Sciatic nerve (tissue), 2 donors: ENCODE measurements at places on chromosomes 6 and 20. TPM values are rescaled to one million over a fixed set of nuclear protein-coding genes. Genes with fewer than 3 reads are reported as not detected.
A peak's percentile ranks its signal among the peaks of the same experiment; 100 is the strongest.

GRCh38 chr20:57223648-57224489, 42.6 kb downstream of the BMP7 start:
- DNase-seq = peak; percentile 68

DNA sequence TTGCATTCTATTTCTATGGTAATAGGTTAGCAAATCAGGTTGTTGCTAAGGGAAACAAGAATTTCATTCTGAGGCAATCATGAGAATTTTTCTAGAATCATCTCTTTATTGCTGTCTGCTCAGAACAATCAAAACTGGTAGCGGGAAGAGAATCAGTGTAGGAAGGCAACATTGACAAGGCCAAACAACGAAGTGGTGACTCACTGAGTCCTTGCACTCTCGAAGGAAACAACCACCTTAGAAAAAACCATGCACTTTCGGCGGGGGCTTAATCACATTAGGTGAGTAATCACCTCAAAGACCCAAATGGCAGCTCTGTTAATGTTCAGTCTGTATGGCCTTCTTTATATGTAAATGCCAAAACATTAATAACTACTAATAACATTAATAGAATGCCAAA, 78.8 kb upstream of the MAP7 start:
- no peak for DNase-seq

DNA sequence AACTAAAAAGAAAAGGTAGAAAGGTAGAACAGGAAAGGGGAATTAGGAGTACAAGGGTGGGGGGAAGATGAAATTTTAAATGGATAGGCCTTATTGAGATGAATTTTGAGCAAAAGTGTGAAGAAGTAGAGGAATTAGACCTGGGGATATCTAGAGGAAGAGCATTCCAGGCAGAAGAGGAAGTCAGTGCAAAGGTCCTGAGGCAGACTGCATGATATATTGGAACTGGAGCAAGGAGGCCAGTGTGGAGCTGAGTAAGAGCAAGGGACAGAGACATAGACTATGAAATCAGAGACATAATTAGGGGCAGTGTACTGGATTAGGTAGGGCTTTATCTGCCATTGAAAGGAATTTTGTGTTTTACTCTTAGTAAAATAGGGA, 40.4 kb downstream of the MAPK14 start:
- no peak for DNase-seq

DNA sequence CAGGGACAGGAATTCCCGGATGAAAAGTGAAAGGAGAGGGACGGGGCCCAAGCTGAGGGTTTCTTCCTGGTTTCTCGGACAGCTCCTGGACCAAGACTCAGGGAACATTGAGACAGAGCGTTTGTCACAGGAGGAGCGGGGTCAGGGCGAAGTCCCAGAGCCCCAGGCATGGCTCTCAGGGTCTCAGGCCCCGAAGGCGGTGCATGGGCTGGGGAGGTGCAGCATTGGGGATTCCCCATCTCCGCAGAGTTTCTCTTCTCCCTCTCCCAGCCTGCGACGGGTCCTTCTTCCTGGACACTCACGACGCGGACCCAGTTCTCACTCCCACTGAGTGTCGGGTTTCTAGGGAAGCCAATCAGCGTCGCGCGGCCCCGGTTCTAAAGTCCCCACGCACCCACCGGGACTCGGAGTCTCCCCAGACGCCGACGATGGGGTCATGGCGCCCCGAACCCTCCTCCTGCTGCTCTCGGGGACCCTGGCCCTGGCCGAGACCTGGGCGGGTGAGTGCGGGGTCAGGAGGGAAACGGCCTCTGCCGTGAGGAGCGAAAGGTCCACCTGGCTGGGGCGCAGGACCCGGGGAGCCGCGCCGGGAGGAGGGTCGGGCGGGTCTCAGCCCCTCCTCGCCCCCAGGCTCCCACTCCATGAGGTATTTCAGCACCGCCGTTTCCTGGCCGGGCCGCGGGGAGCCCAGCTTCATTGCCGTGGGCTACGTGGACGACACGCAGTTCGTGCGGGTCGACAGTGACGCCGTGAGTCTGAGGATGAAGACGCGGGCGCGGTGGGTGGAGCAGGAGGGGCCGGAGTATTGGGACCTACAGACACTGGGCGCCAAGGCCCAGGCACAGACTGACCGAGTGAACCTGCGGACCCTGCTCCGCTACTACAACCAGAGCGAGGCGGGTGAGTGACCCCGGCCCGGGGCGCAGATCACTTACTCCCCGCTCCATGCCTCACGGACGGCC, 54.6 kb upstream of the POLR1H start:
- peak; percentile 65 for DNase-seq

GRCh38 chr6:16547587-16547986, 213.7 kb downstream of the ATXN1 start:
- no peak for DNase-seq

DNA sequence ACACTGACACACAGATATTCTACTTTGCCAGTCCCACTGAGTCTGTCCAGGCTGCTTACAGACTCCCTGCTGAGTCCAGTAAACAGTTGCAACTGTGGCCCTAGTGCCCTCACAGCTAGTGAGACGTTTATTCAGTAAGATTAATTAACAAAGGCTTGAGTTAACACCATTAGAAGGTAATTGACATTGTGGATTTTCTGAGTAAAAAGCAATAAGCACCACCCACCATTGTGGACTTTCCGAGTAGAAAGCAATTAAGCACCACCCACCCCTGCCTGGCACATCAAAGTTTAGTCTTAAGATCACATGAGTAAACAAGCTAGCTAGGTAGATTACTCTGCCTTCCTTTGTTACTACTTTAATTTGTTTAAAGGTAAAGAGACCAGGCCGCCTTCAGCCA, 408.6 kb upstream of the IMPG1 start:
- no peak for DNase-seq

DNA sequence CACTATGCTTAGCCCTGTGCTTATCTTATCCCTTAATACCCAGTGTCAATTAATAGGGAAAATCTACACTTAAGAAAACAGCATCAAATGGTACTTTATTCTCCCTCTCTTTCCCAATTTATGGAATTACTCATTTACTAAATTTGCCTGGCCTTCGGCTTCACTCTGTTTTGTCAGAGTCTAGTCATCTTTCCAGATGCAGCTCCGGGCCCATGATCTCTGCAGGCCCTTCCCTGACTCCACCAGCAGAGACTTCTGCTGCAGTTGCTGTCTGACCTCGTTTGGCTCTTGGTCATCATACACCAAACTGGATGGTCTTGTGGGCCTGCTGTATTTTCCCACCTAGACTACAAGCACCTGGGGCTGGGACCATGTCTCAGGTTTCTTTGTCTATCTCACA, 27.4 kb downstream of the MRS2 start:
- no peak for DNase-seq

DNA sequence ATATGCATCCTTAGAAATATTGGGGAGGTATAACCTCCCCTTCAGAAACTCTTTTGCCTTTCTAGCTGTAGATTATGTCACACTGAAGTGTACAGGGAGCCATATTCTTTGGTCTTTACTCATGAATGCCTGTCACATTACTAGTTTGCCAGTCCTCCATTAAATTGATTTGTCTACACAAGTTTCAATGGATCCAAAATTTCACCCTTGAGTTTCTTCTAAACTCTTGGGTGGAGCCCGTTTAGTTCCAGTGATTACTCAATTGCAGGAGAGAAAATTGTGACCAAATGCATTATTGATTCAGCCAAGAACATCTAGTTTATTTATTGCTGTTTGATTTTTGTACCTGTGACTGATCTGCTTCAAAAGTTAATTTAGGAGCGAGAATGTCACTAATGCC, 60.4 kb upstream of the TFB1M start:
- DNase-seq = no peak

DNA sequence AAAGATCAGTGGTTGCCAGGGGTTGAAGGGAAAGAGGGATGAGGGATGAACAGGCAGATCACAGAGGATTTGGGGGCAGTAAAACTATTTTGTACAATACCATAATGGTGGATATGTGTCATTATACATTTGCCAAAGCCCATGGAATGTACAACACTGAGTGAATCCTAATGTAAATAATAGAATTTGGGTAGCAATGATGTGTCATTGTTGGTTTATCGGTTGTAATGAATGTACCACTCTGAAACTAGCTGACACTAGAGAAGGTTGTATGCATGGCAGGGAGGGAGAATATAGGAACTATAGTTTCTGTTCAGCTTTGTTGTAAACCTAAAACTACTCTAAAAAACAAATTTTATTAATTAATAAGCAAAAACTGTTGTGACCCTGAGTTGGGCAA, 17.8 kb upstream of the ASF1A start:
- no peak for DNase-seq

DNA sequence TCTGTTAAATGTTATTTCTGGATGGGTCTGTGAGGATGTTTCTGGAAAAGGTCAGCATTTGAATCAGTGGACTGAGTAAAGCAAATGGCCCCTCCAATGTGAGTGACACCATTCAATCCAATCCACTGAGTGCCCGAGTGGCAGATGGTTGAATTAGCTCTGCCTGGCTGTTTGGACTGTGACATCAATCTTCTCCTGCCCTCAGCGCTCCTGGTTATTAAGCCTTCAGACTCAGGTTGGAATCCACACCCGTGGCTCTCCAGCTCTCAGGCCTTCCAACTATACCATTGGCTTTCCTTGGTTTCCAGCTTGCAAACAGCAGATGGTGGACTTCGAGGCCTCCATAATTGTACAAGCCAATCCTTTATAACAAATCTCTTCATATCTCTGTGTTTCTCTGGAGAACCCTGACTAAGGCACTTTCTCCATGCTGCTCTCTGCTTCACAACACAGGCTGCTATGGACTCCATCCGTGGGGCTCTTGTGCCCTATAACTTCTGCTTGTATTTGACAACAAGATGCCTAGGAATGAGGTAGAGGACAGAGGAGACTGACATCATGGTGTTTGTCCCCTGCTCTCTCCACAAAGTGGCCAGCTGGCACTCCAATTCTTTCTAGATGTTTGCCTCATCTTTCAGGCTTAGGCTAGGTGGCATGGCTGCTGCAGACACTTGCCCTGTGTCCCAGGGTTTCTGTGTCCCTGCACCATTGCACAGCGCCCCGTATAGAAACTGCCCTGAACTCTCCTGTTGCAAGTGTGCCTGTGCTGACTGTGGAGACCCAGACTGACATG, 4.8 kb upstream of the CSTL1 start:
- DNase-seq = no peak

GRCh38 chr6:162712694-162713093, 14.9 kb downstream of the PRKN start:
- DNase-seq = no peak

GRCh38 chr20:47468290-47469050, 33.2 kb upstream of the NCOA3 start:
- DNase-seq = no peak

DNA sequence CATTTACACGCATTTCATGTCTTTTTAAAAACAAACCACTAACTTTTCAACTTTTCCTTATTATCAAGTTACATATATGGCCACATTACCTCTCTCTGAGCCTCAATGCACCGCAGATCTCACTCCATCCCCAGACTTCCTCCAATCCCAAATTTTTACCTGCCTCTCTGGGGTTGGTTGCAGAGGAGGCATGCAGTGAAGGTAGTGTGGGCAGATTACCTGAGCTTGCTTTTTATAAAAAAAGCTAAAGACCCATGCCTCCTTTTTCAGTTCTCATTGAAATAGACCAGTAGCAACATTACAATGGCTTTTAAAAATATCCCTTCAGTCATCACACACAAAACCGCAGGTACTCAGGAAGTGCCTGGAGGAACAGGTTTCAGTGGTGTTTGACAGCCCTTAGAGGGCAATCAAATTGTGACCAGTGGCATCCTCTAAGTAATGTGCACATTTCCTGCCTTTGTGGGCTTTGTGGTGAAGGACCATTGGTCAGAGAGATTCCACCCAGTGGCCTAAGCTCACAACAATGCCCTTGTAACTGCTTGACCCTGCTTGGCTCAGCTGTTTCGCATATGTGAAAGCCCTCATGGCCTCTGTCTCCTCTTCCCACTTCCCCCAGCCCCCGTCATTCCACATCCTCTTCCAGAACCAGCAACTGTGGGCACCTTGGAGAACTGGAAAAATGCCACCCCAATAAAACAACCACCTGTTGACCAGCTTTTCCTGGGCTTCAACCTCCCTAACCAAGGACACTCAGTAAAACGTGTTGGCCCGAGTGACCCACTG, 30.2 kb upstream of the IL17A start:
- DNase-seq = no peak

GRCh38 chr20:19027971-19028370, 184.5 kb upstream of the SLC24A3 start:
- no peak for DNase-seq

DNA sequence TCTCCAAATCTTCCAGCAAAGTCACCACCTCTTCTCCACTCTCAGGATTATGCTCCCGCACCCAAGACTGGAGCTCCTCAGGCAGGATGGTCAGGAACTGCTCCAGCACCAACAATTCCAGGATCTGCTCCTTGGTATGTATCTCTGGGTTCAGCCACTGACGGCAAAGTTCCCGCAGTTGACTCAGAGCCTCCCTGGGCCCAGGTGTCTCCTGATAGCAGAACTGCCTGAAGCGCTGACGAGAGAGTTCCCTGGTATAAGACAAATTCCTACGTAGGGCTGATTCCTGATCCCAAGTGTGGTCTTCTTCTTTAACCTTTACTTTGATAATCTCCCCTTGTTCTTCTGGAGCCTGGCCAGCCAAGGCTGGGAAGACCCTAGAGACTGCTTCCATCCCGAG, 60.6 kb downstream of the GPX5 start:
- no peak for DNase-seq

- no peak for DNase-seq
Observed at GRCh38 chr20:32234135-32234808, 26.6 kb downstream of the POFUT1 start.

The C20orf202 gene
- total RNA-seq = 0.80 TPM

The BHLHE23 gene
- not detected for total RNA-seq

The ANKEF1 gene
- 1.6 TPM for total RNA-seq

The MRPL18 gene
- total RNA-seq = 36.5 TPM

The TMEM170B gene
- 9.5 TPM for total RNA-seq

The THEMIS gene
- total RNA-seq = 1.3 TPM

The SIRPA gene
- 55.5 TPM for total RNA-seq
